ENCODE measurements at places on chromosomes 3 and 15.

DNA sequence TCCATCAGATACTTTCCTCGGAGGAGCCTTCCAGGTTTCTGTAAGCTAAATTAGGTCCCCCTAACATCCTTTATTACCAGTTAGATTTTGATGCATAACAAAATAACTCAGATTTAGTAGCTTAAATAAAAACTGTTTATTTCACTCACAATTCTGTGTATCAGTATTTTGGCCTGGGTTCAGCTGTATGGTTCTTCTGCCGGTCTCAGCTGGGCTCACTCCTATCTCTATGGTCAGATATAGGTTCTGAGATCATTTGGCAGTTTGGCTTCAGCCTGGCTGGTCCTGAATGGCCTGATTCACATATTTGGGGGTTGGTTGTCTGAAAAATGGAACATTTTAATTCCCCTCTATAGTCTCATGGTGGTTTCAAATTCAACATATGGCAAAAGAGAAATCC is 1125.3 kb downstream of the TBL1XR1 start:
- no peak for DNase-seq

GRCh38 chr15:87597346-87598052 is 659.0 kb downstream of the NTRK3 start:
- no peak for DNase-seq

DNA sequence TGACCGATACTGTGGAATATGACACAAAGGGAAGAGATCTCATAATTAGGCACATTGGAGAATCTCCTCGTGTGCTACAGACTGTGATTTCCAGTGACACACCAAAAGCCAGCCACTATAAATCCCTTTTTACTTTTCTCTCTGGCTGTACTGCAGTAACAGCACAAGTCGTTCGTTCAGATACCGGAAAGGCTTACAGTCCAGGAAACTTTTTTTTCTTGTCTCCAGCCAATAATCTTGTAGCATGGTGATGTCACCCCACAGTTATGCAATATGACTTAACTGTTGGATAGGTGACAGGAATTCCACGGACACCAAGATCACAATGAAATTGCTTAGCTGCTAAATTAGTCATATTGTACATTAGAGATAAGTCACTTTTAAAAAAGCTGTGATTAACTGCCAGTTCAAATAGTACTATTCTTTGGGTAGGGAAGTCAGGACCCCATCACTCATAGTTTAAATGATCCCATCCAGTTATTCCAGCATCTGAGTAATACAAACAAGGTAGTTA is 36.3 kb upstream of the TSC22D2 start:
- DNase-seq = no peak

DNA sequence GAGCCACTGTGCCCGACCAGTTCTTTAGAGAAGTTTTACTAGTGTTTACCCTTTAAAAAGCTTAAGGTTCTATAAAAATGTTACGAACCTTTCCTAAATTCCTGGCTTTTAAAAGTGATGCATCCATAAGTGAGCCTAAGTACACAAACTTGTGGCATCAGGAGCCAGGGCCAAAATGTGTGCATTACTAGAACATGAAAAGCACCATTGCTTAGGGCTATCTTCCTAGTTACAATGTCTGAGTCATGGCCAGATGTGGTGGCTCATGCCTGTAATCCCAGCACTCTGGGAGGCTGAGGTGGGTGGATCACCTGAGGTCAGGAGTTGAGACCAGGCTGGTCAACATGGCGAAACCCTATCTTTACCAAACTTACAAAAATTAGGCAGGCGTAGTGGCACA is 39.9 kb downstream of the LEO1 start:
- no peak for DNase-seq

GRCh38 chr3:143565951-143566350 is 282.3 kb downstream of the SLC9A9 start:
- DNase-seq = no peak

- DNase-seq = no peak
Measured at GRCh38 chr15:42375941-42376340, 16.6 kb downstream of the CAPN3 start.

Data from T-helper 22 cell (primary cell).